Naive thymus-derived CD4-positive, alpha-beta T cell (primary cell): ENCODE measurements at places on chromosomes 1 and 21. TPM values are rescaled to one million over a fixed set of nuclear protein-coding genes. Genes with fewer than 3 reads are reported as not detected.

The OR10J1 gene
- not detected in 2 replicates for total RNA-seq

The CSMD2 gene
- not detected for total RNA-seq

The DISP3 gene
- total RNA-seq, result 0.14 TPM

The LIPI gene
- total RNA-seq, result not detected

The MASP2 gene
- total RNA-seq, result not detected
